ENCODE measurements at places on chromosomes 7 and 10.

DNA sequence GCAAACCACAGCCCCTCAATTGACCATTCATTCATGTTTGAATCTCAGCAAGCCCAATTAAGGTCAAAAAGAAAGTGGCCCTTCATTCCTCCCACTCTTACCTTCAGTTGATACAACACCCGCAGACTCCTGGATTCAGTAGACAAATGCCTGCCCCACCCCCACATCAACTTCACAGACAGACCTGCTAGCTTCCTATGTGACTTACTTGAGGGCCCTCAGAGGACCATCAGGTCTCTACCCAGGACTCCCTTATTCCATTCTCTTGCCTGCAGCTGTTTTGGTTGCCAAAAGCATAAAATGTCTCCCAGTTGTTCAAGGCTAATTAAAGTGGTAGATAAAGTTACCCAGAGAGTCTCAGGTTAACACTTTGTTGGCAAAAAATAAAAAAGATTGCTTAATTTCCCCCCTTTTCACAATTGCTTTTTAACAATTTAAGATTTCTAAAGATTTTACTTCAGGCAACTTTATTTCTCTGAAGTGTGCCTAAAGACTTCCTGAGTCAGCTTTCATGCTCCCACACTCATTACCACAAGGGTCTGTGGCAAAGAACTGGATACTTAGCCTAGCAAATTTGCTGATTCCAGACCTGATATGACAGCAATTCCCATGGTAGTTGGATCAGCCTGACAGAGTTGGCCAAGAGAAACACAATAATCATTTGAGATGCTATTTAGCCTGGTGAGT, 3.3 kb upstream of the MTERF1 start:
- no peak for DNase-seq

DNA sequence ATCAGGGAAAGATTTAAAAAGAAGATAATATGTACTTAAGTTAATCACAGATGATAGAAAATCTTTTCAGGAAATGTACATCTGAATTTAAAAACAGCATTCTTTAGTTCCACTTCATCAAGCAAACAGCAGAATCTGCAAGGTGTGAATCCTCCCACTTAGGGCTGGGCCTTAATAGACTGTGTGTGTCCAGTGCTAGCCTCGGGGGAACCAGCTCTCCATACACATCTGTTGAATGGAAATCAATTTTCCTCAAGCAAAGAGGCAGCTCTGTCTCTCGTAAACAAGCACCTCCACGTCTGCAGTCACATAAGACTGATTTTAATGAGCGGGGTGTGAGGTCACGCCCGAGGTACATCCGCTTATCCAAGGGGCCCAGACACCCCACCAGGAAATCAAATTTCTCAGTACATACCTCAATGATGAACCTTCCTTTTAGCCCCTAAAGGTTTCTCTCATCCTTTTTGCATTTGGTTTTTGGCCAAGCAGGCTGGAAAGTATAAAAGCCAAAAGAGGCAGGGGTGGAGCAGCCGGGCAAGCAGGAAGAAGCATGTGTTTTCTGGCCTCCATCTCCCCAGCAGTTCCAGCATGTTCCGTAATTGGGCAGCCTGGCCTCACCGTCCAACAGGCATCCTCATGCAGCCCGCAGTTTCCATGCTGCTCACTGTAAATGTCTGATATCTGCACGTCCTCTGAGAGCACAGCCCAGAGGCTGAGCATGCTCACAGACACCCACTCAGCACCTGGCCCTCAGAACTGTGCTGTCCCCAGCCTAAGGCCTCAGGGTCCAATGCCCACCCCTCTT, 131.3 kb downstream of the GLI3 start:
- no peak for DNase-seq

DNA sequence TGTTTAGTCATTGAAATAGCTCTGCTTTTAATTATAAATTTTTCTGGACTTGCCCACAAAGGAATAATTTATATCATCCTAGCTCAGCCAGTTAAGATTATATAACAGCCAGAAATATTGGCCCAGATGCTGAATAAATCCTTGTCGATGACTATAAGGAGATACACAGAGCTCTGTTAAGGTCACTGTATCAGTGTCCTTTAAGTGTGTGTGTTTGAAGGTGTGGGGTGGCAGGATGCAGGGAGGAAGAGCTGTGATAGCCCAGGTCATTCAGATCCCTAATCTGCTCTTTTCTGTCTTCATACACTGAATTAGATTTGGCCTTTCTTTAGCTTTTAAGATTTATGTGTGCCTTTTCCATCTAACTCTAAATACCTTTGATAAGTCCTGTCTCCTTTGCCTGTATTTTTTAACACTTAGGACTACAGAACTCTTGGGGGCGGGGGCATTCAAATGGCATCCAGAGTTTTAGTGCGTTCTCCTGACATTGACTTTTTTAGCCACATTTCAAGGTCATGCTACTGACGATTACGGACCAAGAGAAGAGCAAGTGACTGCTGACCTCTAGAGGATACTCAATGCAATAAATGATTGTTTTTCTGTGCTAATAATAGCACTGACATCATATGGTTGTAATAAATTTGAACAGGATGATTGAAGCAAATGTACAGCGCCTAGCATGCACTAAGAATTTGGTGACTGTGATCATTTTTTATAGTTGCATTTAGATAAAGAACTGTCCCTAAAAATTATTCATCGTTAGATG, 172.3 kb downstream of the CACNB2 start:
- no peak for DNase-seq

DNA sequence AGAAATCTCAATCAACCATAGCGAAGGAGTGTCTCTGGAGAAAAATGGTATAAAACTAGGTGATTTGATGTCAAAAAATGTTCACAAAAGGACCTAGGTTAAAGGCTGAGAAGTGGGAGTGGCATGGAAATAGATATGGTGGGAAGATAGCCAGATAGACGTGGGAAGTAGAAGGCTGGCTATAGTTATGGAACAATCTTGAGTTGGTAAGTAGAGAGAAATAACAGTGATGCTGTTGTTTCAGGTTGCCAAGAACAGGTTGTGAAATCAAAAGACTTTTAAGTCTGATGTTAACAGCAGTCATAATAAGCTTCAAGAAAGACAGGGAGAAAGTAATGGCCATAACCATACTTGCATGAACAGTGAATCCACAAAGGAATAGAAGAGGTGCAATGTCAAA, 106.1 kb upstream of the RSU1 start:
- no peak for DNase-seq

- DNase-seq, result no peak
Observed at GRCh38 chr10:103637927-103638557, 144.5 kb downstream of the NEURL1 start.

DNA sequence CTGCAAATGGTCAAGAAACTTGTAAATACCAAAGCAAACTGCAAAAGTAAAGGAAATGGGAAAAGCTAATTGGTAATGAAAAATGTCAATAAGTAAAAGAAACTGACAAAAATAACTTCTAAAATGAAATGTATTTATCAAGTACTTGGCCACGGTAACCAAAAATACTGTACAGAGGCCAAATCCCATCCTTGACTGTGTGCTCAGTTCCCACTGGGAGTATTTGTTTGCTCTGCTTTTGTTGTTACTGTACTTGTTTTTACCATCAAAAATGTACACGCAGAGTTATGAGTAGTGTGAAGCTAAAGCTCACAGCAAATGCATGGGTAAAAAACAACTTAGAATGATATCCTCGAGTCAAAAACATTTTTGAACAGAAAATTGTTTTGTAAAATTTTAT, 31.1 kb downstream of the ENKUR start:
- no peak for DNase-seq

DNA sequence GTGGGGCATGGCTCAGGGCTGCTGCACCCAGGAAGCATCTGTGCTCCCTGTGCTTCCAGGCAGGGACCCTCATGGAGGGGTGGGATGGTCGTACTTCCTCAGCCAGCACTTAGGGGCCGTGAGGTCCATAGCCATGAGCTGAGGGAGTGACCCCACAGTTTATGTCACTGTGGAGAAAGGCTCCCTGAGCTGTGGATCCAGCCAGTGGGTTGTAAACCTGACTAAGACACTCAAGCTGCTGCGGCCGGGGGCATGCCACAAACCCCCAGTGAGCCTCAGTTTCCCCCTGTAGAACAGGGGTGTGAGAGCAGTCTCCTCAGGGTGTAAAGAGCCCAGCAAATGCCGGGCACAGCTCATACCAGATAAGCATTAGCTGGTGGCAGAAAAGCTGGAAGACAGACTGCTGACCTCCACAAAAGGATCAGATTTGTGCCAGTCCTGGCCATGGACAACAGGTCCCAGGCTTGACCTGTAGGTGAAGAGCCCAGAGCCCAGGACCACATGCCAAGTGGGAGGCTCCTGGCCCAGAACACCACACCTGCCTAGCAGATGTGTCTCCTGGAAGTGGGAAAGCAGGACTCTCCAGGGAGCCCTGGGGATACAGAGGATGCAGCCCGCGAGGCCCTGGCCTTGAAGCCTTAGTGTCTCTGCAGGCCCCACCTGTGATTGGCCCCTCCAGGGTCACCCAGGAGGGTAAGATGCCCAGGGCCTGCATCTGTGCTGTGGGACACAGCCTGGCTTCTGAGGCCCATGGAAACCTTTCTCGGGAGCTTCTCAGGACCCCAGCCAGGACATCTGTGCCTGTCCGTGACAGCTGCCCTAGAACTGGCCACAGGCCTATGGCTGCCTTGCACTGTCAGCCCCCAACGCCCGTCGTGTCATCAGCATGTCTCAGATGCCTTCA, 78.1 kb upstream of the RET start:
- DNase-seq, result no peak

- DNase-seq, result no peak
Observed at GRCh38 chr10:1187855-1188557, 131.8 kb downstream of the WDR37 start.

GRCh38 chr7:108724251-108725100, 154.8 kb downstream of the DNAJB9 start:
- DNase-seq, result no peak

DNA sequence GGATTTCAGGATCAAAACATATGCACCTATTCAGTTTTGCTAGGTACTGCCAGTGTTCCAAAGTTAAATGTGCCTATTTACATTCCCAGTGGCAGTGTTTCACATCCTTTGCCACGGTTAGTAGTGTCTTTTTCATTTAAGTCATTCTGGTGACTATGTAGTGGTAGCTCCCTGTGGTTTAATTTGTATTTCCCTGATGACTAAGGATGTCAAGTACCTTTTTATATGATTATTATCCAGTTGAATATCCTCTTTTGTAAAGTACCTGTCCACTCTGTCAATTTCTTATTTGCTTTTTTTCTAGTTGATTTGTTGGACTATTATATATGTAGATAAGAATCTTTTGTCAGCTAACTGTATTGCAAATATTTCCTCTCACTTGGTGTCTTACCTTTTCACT, 45.1 kb downstream of the TMEM60 start:
- no peak for DNase-seq

DNA sequence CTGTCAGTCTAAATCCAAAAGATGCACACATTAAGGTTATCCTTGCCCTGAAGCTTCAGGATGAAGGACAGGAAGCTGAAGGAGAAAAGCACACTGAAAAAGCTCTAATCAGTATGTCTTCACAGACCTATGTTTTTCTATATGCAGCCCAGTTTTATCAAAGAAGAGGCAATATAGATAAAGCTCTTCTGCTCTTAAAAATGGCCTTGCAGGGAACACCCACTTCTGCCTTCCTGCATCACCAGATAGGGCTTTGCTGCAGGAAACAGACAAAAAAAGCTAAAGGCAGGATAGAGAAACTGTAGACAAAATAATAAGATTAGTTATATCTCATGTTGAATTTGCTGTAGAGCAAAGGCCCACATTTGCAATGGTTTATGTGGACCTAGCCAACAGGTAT, 14.9 kb upstream of the IFIT1B start:
- no peak for DNase-seq

DNA sequence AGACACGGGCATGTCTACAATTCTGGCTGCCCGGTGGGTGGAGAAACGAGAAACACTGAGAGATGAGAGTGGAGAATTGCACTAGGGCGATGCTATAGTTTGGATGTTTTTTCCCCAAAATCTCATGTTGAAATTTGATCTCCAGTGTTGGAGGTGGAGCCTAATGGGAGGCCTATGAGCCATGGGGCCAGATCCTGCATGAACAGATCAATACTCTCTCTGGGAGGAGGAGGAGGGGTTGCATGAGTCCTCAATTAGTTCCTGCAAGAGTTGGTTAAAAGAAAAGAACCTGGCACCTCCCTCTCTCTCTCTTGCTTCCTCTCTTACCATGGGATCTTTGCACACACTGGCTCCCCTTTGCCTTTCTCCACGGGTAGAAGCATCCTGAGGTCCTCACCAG, 299.1 kb downstream of the CALN1 start:
- DNase-seq, result no peak

DNA sequence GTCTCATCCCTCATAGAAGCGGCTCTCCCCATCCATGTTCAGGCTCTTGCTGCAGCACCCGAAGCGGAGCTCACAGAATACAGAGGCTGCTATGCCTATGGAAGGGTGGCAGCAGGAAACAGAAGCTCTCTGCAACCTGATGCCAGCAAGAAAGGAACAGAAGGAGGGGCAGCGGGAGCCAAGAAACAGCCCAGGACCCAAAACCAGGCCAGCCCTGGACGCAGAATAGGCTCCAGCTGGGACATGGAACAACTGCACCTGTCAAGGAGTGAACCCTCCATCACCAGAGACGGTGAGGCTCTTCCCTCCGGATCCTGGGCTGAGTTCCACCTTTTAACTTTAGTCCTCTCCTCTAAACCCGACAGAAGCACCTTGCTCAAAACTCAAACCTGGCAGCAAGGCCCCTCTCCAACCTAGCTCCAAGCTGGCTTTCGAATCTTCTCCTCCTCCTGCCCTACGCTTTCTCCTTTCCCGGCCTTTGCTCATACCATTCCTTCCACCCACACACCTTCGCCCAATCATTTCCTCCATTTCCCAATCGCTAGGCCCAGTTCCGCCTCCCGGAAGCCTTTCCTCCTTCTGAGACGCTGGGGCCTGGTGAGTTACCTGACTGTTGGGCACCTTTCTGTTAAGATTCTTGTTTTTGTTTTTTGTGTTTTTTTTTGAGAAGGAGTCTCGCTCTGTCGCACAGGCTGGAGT, 122.8 kb upstream of the ZNF92 start:
- no peak for DNase-seq

DNA sequence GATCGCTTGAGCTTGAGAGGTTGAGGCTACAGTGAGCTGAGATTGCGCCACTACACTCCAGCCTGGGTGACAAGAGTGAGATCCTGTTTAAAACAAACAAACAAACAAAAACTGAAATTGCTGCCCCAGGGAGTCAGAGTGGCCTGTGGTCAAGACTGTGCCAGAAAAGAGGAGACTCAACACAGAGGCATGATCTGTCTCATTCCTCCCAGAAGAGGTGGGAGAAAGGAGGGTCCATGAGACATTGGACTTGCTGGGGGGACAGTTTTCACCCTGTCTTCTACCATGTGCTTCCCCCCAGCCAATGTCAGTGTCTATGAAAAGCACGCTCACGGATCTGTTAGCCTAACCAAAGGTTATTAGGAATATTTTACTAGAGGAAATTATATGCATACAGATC, 3.2 kb downstream of the ZNF853 start:
- DNase-seq, result no peak
